ENCODE measurements at places on chromosomes 16 and 17.

DNA sequence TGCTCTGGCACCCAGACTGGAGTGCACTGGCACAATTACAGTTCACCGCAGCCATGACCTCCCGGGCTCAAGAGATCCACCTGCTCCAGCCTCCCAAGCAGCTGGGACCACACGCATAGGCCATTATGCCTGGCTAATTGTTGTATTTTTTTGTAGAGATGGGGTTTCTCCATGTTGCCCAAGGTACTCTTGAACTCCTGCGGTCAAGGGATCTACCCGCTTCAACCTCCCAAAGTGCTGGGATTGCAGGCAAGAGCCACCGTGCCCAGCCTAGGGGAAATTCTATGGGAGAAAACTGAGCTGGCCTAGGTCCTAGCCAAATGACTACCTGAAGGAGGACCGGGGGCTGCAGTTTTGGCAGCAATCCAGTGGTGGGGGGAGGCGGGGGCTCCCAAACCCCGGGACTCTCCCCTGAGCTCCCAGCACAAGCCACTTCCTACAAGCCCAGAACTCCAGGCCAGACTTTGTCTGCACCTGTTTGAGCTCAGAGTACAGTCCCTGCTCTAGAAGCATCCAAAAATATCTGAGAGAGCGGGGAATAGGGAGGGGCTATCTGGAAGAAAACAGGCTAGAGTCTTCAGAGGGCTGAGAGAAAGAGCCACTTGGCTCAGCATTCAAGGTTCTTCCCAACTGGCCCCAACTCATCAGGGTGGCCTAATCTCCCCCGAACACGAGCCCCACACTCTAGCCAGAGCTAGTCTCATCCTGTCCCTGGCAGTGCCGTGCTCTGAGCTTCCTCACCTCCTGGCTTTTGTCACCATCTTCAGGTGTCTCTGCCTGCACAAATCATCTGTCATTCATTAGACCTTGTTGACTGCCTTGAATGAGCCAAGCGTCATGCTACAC, 9.1 kb downstream of the SRL start:
- no peak for DNase-seq

GRCh38 chr17:5557485-5557884, 26.8 kb downstream of the NLRP1 start:
- DNase-seq: no peak

- DNase-seq: no peak
Measured at GRCh38 chr16:12311877-12312276, 335.3 kb downstream of the SNX29 start.

DNA sequence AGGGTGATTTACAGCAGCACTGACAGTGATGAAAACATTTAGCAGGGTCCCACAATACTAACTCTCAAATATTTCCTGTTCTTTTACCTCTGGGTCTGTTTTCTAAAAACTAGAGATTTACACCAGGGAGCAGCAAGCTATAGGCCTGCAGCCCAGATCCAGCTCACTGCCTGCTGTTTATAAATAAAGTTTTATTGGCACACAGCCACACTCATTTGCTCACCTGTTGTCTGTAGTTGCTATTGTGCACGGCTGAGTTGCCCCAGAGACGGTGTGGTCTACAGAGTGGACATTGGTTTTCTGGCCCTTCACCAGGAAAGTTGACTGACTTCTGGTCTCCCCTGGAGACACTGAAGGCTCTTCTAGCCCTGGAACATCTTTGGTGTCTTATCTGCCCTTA, 16.3 kb upstream of the JPT2 start:
- DNase-seq: no peak

DNA sequence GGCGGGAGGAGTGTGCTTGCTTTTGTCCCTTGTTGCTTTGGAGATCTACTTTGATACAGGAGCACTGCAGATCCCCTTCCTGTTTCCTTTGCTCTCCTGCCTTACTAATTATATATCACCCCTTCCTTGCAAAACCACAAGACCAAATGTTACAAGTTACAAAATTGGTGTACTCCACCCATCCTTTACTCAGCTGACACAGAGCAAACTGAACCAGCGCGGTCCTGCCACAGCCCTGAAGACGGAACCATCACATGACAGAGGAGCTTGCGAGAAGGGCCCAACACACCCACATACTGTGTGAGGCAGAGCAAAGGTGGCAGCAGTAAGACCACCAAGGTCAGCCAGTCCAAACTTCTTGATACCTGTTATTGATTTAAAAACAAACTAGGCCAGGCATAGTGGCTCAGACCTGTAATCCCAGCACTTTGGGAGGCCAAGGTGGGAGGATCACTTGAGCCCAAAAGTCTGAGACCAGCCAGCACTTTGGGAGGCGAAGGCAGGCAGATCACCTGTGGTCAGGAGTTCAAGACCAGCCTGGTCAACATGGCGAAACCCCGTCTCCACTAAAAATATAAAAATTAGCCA, 33.2 kb downstream of the CYTH1 start:
- DNase-seq: no peak

- peak; percentile 92 for DNase-seq
Measured at GRCh38 chr16:88383401-88384221, 852 bp downstream of the ZNF469 start.

Data from 8988T (cell line).